Activated CD4-positive, CD25-positive, alpha-beta regulatory T cell treated with anti-CD3 and anti-CD28 coated beads, Interleukin-2, amount 50 U/mL, for 72 hours (primary cell): ENCODE measurements at places on chromosomes 5 and 9.

DNA sequence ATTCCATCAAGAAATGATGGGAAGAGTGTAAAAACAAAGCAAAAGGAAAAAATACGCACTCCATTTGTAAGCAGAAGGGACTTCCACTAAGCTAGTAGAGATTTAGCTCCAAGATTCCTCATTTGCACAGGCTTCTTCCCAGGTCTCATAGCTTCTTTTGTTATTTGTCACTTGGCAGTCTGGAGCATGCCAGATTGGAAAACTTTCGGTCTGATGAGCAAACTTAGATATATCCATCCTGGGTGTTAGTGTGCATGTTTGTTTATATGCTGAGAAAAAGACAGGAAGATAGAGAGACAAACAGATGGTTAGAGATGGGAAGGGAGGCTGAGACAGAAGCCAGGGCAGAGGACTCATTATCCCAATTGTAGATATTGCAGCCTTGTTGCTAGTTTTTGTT is 1644.5 kb upstream of the NUDT12 start:
- DNase-seq: no peak

- no peak for DNase-seq
Measured at GRCh38 chr5:143350751-143351602, 52.5 kb downstream of the NR3C1 start.

- DNase-seq: no peak
Measured at GRCh38 chr5:113170707-113171106, 194.1 kb downstream of the DCP2 start.

GRCh38 chr9:137611623-137612609 is 6.4 kb downstream of the ARRDC1 start:
- peak; percentile 41 for DNase-seq

- peak; percentile 42 for DNase-seq
Measured at GRCh38 chr5:159456722-159457465, 126.6 kb upstream of the IL12B start.

- no peak for DNase-seq
Measured at GRCh38 chr5:142896325-142897007, 126.3 kb downstream of the ARHGAP26 start.

DNA sequence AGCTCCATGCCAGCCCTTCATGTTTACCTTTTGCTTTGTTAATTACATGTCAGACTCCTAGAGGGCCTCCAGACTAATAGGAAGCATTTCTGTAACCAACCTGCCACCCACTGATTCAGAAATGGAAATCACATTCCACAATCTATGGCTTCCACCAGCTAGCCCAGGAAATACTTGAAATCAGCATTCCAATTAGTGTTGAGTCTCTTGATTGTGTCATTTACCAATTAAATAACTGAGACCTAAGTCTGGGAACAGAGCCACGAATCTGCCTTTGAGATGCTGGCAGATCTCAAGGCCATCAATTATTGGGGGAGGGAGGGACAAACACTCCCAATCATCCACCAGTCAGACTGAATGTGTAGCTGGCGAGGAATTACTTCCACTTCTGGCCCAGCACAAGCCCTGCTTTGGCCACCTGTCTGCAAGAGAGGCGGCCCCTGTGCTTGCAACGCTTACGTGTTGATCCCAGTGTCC is 27.4 kb upstream of the SAP30L start:
- DNase-seq: no peak

DNA sequence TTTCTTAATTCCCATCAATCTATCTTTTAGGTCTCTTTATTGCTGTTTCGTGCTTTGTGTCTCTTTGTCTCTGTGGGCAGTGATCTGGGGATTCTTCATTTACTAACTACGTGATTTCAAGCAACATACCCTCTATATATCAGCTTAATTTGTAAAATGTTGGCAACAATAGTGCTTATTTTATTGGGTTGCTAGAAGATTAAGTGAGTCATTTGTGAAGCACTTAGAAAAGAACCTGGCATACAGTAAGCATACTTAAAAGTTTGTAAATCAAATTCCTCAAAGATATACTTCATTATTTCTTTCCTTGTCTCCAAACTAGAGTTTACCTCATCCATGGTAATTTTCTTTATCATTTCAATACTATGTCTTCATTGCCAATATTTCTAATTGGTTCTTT is 669.7 kb downstream of the MAT2B start:
- DNase-seq: no peak

DNA sequence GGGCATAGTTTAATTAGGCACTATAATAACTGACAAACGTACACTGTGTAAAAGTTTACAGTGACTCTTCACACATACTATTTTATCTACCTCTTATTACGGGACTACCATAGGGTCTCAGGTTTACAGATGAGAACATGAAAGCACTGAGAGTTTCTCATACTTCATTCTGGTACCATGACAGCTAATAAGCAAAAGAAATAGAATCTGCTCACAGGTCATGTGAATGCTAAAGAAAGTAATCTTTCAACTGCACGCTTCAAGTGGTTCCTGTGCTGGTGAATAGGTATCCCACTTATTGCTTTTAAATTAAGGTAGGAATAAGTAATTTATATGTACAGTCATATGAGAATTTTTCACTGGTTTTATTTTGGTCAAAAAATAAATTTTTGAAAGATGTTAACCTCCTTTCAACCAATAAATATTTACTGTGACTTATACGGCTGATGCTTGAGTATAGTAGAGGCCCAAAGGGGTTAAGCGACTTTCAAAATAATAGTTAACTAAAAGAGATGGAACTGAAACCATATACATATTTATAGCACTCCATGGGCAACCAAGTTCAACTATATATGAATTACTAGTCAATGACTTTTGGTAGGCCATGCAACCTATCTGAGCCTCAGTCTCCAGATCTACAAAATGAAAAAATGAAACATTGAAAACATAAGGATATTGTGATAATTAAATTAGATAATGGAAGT is 8.1 kb downstream of the CDKN2A start:
- no peak for DNase-seq
